Thoracic aorta (tissue), 2 donors: ENCODE measurements at places on chromosomes 7 and 10.

GRCh38 chr10:21525367-21526187 lies at the start of gene SKIDA1:
Gene SKIDA1, minus strand, starts transcription at chr10:21525682. Its CDS starts 7,860 bp downstream, at chr10:21517822.
- DNase-seq: peak; percentile 28

GRCh38 chr10:89025453-89025852 lies 34.9 kb downstream of the FAS start:
- DNase-seq: no peak

- DNase-seq: no peak
Measured at GRCh38 chr7:3710531-3710930, 409.5 kb downstream of the SDK1 start.

DNA sequence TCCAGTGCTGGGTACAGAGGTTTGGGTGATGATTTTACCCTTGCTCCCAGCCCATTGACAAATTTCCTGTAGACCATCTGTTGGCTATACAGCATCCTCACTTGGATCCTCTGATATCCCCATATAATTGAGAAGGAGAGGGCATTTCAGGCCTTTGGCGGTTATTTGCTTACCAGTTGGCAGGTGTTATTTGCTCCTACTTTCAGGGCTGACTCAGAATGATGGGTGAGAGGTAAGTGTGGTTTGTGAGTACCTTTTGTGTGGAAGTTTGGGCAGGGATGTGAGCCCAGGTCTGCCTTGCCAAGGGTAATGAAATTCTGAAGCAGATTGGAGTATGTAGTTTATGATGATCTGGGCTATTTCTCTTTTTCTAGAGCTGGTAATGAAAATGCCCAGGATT lies 93.6 kb downstream of the LRMDA start:
- DNase-seq: no peak

DNA sequence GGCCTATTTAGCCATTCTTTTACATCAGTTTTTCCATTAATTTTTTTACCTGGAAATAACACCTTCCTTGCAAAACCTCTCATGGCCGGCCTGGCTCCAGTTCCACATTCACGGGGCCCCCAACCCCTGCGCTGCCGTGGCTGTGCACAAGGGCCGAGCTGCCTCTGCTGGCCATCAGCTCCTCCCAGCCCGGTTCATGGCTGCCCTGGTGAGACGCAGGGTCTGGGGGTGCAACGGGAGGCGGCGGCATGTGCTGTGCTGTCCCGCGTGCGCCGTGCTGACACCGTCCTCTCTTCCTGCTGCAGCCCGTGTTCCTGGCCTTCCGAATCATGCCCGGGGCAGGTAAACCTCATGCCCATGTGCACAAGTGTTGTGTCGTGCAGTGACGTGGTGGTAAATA lies 4.4 kb downstream of the NKX6-2 start:
- DNase-seq: no peak

DNA sequence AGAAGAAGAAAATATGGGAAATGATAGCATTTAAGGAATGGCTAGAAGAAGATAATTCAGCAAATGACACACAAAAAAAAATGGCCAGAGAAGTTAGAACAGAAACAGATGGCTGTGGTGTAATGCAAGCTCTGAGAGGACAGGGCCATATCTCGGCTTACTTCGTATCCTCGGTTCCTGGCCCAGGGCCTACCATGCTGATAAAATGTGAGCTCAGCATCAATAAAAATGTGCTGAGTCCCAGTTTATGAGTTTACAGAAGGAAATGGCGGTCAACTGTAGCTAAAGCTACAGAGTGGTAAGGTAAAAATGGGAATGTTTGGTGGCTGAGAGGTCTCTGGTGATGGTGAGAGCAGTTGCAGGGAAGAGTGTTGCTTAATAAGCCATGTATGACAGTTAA lies 40.8 kb downstream of the HBP1 start:
- DNase-seq: no peak
